Substantia nigra (tissue), 51 donors: ENCODE measurements at places on chromosomes 6 and 20.

- no peak for DNase-seq
Observed at GRCh38 chr20:61345656-61346055, 93.6 kb downstream of the CDH4 start.

GRCh38 chr20:47642624-47643023 lies 140.9 kb downstream of the NCOA3 start:
- no peak for DNase-seq

DNA sequence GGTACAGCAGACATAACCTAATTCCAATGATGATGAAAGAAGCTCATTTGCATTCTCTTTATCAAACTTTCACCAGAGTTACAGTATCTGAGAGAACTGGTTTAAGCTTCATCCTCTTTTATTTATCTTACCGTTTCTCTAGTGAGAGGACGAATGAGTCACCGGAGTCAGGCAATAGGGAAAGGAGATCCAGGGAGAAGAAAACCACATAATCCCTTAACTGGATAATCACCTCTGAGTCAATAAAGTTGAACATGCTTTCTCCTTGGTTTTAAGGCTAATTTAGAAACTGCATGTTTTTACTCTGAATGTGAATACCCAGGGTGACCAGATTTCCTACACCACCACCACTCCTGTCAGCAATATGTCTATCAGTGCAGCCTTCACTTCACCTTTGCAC lies 313.7 kb upstream of the TBX18 start:
- no peak for DNase-seq

DNA sequence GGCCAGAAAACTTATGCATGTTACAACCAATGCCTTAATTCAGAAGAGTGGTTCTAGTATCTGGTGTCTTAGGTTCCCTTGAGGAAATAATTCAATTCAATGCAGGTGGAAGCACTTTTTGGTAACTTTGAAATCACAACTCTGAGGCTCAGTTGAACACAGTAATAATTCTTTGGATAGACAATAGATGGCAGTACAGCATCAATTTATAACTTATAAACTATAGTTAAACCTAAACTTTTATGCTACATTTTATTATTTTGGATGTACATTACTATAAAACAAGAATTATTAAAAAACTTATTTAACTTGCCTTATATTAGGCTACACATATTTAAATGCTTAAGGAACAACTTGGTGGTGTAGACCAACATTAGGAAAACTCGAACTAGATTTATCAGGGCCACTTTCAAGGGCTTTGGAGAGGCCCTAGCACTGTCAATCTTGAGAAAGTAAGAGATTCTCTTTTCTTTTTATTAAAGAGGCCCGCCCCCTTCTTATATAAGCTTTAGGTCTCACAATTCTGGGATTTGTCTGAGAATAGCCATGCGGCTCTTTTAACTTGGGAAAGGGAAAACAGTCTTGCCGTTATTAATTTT lies 85.9 kb downstream of the CRYBG1 start:
- no peak for DNase-seq

GRCh38 chr6:160477901-160478300 lies 129.7 kb downstream of the SLC22A3 start:
- no peak for DNase-seq

- no peak for DNase-seq
Observed at GRCh38 chr6:147395158-147395557, 113.3 kb upstream of the SAMD5 start.

DNA sequence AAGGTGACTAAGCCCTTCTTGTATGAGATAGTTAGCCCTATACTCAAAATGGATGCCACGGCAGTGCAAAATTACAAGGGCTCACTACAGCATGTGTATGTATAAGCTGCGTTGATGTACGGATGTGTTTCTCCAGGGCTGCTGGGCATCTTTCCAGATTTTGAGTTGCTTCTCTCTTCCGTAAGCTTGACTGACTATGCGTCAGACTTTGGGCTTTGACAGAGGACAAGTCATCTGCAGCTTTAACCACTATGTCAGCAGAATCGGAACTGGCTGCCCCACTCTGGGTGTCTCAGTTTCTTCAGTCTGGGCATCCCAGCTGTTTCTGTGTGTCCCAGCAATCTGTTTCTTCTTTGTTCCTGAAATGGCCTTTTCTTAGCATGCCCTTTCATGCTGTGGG lies 241.6 kb downstream of the BTBD3 start:
- DNase-seq: no peak

GRCh38 chr6:27679308-27679963 lies 206.5 kb upstream of the ZNF184 start:
- DNase-seq: no peak

DNA sequence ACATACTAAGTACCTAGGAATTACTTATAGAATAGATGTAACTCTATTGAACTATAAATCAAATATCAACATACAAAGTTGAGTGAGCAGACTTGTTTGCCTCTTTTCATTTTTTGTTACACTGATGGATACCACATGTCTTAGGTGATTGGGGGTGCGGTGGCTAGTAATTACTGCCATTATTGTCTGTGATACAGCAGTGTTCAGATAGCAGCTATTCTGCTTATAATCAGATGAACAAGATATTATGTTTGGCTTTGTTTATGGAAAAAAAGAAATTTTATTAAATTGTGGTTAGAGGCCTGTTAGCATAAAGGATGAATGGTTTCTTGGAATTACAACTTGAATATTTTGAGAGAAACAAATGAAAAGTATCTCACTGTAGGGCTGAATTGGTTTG lies 55.9 kb downstream of the KCNQ5 start:
- no peak for DNase-seq

- DNase-seq: no peak
Observed at GRCh38 chr20:9228774-9229450, 160.0 kb downstream of the PLCB4 start.

GRCh38 chr6:11595903-11596302 lies 58.4 kb downstream of the TMEM170B start:
- DNase-seq: no peak

GRCh38 chr6:134764741-134765140 lies 185.2 kb downstream of the ALDH8A1 start:
- no peak for DNase-seq

GRCh38 chr6:54267798-54268197 lies 40.4 kb upstream of the TINAG start:
- DNase-seq: no peak

DNA sequence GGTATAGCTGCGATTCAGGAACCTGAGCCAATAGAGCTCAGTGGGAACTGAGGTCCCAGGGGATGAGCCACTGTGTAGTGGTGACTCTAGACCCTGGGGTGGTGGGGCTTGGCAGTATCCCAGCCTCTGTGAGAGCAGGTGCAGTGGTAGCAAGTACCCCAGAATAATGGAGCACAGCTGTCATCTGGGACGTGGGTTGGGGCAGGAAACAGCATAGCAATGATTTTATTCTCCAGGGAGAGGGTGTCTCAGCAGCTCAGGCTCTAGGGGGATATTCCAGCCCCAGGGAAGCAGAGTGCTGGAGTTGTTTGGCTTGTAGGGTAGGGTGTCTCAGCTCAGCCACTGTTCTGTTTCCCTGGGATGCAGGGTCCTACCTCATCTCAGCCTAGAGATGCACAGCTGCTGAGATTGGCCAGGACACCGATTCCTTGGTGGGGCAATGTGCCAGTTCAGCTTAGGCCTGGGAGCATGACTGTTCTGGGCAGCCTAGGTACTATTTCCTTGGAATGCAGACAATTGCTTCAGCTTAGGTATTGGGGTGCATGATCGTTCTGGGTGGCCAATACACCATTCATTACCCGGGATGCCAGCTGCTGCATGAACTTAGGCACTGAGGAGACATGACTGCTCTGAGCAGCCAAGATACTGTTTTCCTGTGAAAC lies 34.0 kb upstream of the NUP153 start:
- DNase-seq: no peak

GRCh38 chr6:117906507-117906957 lies 532 bp upstream of the SLC35F1 start:
- DNase-seq: no peak

- DNase-seq: no peak
Observed at GRCh38 chr6:122994256-122994655, 1.8 kb upstream of the CLVS2 start.

DNA sequence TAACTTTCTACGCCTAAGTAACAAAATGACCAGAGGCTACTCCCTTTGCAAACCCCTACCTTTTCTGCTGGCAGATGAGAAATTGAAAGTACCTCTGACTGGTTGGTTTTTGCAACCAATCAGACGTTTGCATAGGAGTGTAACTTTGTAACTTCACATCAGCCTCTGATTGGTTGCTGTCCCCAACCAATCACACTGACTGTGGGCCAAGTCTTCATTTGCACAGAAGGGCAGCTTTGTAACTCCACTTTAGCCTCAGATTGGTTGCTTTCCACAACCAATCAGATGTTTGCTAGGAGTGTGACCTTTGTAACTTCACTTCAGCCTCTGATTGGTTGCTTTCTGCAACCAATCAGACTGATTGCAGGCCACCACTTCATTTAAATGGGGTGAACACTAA lies 89.1 kb downstream of the ME1 start:
- DNase-seq: no peak

GRCh38 chr6:29537714-29538403 lies 21.7 kb downstream of the UBD start:
- no peak for DNase-seq

DNA sequence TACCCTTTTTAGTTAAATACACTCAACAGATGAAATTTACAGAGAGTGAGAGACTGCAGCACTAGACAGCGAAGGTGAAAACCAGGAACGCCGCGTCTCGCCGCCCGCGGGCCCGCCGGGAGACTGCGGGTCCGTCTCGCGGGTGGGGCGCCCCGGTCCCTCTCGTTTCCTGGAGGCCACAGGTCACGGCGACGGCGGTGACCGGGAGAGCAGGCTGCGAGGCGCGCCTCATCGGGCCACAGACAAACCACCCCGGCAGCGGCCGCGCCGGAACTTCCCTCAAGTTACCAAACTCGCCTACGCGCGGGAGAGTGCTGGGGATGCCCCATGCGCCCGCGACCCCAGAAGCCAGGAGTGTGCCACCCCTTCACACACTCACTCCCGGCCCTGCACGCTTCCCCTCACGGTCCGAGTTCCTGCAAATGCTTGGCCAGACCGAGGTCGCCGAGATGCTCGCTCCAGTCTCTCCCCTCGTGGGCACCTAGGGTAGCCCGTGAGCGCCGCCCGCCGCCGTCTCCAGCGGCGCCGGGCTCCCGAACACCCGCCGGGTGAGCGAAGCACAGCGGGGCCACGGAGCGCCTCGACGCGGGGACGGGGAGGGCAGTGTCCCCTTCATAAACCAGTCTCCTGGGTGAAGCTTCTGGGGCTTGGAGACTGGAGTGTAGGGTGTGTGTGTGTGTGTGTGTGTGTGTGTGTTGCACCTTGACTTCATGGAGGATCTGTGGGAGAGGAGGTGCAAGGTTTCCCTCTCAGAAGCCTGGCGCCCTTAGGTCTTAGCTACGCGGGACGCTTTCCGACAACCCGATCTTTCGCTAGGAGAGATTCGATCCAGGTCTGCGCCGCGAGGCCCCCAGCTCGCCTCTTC lies 1.4 kb downstream of the BACH2 start:
- DNase-seq: peak; percentile 63

- no peak for DNase-seq
Observed at GRCh38 chr6:37696841-37697662, 631 bp downstream of the MDGA1 start.

DNA sequence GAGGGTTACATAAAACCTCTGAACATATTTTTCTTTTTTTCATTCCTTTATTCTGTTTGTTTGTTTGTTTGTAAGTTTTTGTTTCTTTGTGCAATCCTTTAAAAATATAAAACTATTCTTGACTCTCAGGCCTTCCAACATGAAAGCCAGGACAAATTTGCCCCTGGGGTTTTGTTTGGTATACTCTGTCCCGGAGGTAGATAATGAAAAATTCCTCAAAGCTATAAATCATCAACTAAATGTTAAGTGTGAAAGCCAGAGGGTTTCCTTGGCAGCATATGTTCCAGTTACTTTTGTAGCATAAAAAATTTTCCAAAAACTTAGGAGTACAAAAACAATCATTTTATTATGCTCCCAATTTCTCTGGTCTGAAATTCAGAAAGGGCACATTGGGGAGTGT lies 1084.3 kb upstream of the GJE1 start:
- DNase-seq: no peak

- no peak for DNase-seq
Observed at GRCh38 chr6:87225511-87225910, 70.1 kb downstream of the ZNF292 start.

GRCh38 chr6:37799263-37799644 lies 20.3 kb upstream of the ZFAND3 start:
- DNase-seq: no peak

- DNase-seq: no peak
Observed at GRCh38 chr20:36264426-36265246, 28.4 kb downstream of the AAR2 start.

GRCh38 chr20:63736893-63737694 lies 630 bp downstream of the LIME1 start:
- no peak for DNase-seq

- no peak for DNase-seq
Observed at GRCh38 chr6:30840935-30841643, 43.2 kb upstream of the DDR1 start.

DNA sequence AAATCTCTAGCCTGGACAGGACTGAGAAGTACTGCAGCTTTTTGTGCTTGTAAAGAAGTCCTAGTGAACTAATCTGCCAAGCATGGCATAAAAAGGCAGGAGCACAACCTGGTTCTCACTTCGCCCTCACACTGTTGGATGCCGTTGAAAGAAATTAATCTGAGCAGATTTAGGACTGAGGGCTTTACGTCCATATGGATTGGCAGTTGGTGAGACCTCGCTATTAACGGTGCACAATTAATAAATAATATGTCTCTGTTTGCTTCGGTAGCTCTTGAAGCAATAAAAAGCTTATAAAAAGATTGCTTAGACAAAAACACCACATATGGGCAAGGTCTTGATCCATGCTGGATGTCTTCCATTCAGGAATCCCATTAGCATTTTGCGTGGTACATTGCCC lies 185.6 kb upstream of the EPHA7 start:
- no peak for DNase-seq

DNA sequence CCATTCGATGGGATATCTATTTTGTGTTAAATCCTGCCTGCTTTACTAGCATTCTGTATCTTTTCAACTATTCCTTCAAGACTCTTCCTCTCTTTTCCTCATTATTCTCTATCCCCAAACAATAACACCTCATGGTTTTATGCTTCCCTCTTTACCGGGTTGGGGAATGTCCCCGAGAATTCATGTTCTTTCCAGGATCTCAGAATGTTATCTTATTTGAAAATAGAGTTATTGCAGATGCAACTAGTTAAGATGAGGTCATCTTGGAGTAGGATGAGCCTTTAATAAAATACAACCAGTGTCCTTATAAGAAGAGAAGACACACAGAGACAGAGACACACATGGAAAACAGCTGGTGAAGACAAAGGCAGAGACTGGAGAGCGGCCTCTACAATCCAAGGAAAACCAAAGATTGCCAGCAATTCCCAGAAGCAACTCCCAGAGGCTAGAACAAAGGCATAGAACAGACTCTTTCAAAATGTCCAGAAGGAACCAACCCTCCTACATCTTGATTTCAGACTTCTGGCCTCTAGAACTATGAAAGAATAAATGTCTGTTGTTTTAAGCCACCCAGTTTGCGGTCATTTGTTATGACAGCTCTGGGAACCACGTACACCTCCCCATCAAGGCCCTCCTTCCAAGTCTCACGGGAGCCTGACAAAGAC lies 126.8 kb upstream of the TNFAIP3 start:
- no peak for DNase-seq
